ENCODE measurements at places on chromosomes 2 and 18. TPM values are rescaled to one million over a fixed set of nuclear protein-coding genes. Genes with fewer than 3 reads are reported as not detected.

The GULP1 gene
- total RNA-seq, result 10.3 TPM

The CERKL gene
- not detected for total RNA-seq

The NRBP1 gene
- total RNA-seq, result 80.8 TPM

The GPBAR1 gene
- not detected for total RNA-seq

The CLEC4F gene
- total RNA-seq, result not detected

The COL4A4 gene
- under 0.01 TPM for total RNA-seq

The DES gene
- total RNA-seq, result not detected

The CFC1 gene
- not detected for total RNA-seq

The BMP10 gene
- total RNA-seq, result not detected

The CNNM4 gene
- 4.2 TPM for total RNA-seq

The M1AP gene
- total RNA-seq, result not detected

The APLF gene
- total RNA-seq, result 2.2 TPM

The ADCYAP1 gene
- total RNA-seq, result not detected

The ZSWIM2 gene
- total RNA-seq, result not detected

The ARHGAP25 gene
- 20.4 TPM for total RNA-seq

The PLB1 gene
- 1.4 TPM for total RNA-seq

The GALNT3 gene
- 89.5 TPM for total RNA-seq

The ERBB4 gene
- total RNA-seq, result not detected

All from hair follicular keratinocyte (primary cell).